Adrenal gland (tissue), 19 donors: ENCODE measurements at places on chromosomes 11 and 22. TPM values are rescaled to one million over a fixed set of nuclear protein-coding genes. Genes with fewer than 3 reads are reported as not detected.

DNA sequence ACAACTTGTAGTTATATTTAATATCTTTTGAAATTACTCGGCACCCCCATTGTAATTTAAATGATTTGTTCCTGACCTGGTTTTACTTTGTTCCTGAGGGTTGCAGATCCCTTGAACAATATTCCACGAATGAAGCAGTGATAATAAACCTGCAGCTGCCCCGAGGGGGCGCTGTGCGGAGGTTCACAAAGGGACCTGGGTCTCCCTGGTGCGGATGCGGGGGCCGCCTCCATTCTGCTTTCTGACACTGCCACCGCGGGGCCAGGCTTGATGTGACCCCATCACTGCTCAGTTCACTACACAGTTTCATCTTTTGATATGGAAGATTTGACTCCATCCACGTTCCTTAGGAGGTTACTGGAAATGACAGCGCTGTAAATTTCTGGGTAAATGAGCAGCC is 62.9 kb upstream of the PRODH start:
- peak; percentile 34 for DNase-seq

GRCh38 chr22:47561766-47562165 is 799.3 kb downstream of the TBC1D22A start:
- DNase-seq = no peak

GRCh38 chr11:95123556-95123955 is 33.9 kb downstream of the ENDOD1 start:
- no peak for DNase-seq

- no peak for DNase-seq
Measured at GRCh38 chr11:85279267-85279666, 347.9 kb downstream of the DLG2 start.

The HEPHL1 gene
- total RNA-seq = not detected

The CD44 gene
- total RNA-seq = 78.1 TPM

The MYBPC3 gene
- total RNA-seq = 1.3 TPM

DNA sequence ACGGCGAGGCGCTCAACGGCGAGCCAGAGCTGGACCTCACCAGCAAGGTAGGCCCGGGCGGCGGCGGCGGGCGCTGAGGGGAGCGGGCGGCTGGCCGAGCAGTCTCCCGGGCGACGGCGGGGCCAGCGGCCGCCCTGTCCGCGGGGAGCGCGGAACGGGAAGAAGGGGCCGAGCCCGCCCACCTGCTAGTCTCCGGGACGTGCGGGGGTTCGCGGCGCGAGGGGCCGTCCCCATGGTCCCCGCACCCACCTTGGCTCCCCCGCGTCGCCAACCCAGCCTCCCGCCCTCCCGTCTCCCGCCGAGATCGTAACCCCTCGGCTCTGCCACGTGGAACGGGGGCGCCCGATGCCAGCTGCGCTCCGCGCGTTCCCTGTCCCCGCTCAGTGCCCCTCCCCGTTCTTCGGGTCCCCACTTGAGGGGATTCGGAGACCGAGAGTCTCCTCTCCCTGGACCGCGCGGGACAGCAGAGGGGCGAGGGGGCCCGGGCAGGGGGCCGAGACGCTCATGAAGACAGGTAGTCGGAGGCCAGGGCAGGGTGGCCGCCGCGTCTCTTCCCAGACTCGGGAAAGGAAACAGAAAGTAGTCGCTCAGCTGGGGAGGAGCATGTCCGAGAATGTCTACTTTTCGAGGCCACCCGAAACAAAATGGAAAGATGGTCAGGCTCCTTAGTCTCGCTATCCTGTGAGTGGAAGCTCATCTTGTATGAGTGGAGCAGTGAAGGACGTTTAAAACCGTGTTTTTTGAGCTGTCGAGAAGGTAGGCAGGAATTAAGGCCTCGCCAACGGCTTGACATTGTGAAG is 557 bp downstream of the GTPBP1 start:
- peak; percentile 80 for DNase-seq

GRCh38 chr11:114315749-114316368 is 19.7 kb downstream of the NNMT start:
- DNase-seq = no peak

DNA sequence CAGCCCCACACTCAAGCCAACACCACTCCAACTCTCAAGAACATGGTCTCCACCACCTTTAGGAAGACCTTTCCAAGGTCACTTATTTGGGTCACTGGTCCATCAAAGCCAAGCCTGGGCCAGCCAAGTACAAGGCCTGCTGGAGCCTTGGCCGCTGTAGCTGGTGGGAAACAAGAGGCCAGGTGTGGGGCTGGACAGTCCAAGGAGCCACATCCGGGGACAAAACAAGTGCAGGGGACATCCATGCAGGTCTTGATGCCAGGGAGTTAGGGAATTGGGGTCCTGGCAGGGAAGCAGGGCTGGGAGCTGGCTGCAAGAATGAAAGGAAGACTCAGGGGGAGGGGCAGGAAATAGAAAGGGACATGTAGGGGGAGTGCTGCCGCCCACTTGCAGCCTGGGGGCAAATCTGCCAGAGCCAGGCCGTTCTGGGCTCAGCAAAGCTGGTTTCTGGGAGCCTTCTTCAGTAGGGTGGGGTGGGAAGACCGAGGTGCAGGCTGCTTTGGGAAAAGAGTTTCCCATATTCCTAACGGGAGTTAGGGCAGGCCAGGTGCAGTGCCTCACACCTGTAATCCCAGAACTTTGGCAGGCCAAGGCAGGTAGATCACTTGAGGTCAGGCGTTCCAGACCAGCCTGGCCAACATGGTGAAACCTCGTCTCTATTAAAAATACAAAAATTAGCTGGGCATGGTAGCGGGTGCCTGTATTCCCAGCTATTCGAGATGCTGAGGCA is 69.5 kb upstream of the ATXN10 start:
- DNase-seq = no peak

The MUC5AC gene
- total RNA-seq = not detected

The OSM gene
- 1.5 TPM for total RNA-seq
